ENCODE measurements at places on chromosomes 1 and 21.
A peak's percentile ranks its signal among the peaks of the same experiment; 100 is the strongest.

GRCh38 chr21:43734131-43734927 is 15.4 kb downstream of the PDXK start:
- DNase-seq = no peak

DNA sequence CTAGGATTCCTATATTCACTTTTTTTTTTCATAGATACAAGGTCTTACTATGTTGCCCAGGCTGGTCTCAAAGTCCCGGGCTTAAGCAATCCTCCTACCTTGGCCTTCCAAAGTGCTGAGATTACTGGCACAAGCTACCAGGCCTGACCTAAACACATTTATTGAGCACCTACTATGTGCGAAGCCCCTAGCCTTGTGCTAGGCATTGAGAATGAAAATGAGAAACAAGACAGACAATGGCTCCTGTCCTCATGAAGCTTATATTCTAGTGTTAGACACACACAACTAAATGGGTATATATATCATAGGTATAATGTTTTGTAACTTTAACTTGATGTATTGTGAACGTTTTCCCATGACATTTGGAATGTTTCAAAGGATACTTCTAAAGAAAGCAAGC is 11.5 kb downstream of the TMEM50A start:
- DNase-seq = no peak

- DNase-seq = no peak
Measured at GRCh38 chr1:173415490-173415889, 61.6 kb upstream of the PRDX6 start.

- DNase-seq = no peak
Measured at GRCh38 chr1:222060210-222060916, 318.5 kb upstream of the DUSP10 start.

DNA sequence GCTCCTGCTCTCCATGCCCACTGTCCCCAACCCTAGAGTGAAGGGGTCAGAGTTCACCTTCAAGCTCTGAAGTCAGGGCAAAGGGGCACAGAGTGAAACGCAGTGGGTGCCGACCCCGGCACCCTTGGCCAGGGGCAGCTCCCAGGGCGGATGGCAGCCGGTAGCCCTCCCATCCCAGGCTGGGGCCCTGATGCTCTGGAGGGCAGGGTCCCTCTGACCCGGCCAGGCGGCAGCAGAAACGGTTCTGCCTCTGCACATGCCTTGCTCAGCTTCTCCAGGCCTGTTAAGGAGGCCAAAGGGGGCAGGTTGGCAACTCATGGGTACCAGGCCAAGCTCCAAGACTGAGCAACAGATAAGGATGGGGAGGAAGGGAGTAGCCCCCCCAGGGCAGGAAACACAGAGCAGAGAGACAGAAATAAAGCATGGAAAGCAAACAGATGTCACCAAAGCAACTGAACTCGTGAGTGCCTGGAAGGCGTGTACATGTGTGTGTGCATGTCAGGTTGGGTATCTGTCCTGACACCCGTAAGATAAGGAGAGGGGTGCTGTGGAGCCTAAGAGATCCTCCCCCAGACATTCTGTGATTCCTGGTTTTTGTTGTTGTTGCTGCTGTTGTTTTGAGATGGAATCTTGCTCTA is 112.3 kb upstream of the IFFO2 start:
- DNase-seq = no peak

DNA sequence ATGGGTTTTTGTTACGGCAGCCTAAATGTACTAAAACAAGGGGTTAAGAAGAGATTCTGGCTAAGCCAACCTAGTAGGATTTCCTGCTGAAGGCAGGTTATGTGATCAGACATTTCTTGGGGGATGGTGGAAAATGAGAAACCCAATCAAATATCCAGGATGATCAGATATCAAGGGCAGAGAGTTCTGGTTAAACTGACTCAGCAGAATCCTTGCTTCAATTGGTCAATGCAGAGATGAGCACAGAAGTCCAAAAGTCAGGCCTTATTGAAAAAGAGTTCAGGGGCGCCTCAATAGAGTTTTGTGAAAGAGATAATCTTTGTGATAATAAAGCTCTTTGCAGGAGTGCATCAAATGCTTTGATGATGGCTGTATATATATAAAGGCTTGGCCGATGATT is 237.1 kb downstream of the AMY1C start:
- DNase-seq = no peak

- DNase-seq = no peak
Measured at GRCh38 chr21:39348040-39348354, 891 bp downstream of the HMGN1 start.

DNA sequence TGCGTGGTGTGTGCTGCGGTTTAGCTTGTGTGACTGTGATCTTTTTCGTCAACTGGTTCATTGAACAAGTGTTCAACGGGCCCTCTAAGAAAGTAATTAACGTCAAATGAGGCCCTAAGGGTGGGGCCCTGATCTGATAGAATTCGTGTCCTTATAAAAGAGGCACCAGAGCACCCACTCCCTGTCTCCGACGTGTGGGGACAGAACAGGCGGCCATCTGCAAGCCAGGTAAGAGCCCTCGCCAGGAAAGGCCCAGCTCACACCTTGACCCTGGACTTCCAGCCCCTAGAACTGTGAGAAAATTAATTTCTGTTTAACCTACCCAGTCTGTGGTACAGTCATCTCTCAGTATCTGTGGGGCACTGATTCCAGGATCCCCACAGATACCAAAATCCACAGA is 20.4 kb upstream of the SAMD11 start:
- DNase-seq = no peak

GRCh38 chr1:66506393-66506687 is 27.6 kb upstream of the SGIP1 start:
- no peak for DNase-seq

GRCh38 chr1:109197158-109198042 is 16.3 kb upstream of the SARS1 start:
- DNase-seq = peak; percentile 74

DNA sequence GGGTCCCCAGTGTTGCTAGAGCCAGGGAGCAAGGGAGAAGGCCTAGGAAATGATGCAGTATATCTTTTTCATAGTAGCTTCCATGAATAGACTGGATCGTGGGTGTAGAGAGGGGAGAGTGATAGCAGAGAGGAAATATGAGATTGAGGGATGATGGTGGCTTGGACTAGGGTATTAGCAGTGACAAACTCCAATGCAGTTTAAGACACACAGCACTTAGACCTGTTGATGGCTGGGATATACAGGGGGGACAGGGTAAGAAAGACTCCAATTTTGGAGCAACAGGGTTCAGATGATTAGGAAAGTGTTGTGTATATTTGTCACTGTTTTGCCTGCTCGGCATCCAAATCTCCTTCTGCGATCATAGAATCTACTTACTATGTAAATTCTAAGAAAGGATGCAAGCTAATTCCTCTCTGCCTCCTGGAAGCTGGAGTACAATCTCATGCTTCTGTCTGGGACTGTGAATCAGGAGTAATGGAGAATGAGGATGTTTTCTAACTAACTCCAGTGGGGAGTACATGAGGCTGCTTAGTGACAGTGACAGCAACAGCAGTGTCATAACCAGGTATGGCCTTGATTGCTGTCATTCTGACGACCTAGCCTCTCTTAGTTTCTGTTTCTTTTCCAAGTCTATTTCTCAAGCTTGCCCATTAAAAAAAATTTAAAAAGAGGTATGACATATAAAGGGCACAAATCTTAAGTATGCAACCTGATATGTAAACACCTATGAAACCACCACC is 47.5 kb downstream of the SYDE2 start:
- DNase-seq = no peak

DNA sequence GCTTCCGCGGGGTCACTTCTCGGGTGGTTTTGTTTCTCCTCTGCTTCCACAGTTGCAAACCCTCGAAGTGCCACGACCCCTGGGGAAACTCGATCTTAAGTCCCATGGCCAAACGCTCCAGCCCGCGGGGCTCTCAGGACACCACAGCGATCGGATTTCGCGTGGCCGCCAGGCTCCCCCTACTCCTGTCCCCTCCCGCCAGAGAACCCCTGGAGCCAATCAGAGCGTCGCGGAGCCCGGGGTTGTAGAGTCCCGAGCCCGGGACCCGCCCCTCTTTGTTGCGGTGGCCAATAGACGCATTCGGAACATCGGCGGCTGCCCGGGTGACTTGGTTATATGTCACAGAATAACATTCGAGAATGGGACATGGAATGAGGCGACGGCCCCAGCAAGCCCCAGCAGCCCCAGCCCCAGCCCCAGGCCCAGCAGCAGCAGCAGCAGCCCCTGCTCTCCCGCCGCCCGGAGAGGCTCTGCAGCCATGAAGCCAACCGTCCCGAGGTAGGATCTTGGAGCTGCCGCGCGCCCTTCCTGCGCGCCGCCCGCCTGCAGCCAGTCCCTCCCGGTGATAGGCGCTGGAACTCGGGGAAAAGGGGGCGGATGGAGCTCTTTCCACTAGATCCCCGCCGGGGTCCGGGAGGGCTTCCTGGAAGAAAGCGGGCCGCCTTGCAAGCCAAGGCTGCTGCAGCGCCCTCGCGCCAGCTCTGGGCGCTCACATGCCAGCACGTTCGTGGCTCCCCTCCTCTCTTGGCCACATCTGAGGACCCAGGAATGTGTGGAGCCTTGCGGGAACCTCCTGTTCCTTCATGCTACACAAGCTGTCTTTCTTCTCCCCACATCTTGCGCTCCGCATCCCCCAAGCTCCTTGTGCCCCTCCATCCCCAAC is at the start of gene VASH2:
Gene VASH2 (plus strand): TSS at position 299 of the 883 bp plus-strand sequence. CDS start 1,002 bp downstream, outside the sequence.
- DNase-seq = peak; percentile 89

DNA sequence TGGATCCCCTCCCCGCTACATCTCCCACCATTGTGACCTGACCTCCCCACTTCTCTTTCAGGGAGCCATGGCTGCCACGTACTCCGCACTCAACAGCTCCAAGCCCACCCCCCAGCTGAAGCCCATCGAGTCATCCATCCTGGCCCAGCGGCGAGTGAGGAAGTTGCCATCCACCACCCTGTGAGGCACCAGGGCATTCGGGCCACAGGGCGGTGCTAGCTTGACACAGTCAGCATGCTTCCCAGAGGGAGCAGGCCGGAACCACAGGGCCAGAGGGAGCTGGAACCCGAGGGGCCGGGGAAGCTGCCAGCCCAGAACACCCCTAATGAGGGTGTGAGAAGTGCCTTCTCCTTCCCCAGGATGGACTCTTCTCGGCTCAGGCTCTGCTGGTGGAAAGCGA is 44.5 kb downstream of the RPS6KA1 start:
- no peak for DNase-seq

DNA sequence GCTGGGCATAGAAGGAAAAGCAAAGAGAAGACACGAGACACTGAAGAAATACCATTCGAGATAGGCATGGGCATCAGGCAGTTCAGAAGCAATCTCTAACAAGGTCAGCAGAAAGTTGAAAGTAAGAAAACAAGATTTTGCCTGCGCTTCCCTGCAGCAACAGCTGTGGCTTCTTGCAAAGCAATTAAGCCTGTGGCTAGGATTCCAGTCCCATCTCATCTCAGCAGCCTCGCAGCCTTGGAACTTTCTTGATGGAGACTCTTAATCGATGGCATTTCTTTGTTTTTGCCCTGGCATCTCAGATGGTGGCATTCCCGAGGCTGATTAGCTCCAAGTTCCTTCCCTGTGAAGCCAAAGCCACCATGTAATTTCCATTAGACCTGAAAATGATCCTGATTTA is 64.6 kb upstream of the SPAG17 start:
- DNase-seq = no peak

GRCh38 chr1:235736263-235736662 is 86.7 kb upstream of the GNG4 start:
- DNase-seq = no peak

Measured in head of caudate nucleus (tissue), 42 donors.